RWPE2 (cell line): ENCODE measurements at places on chromosomes 16 and 17.

- DNase-seq = no peak
Observed at GRCh38 chr16:71426069-71426879, 15.6 kb downstream of the TLE7 start.

DNA sequence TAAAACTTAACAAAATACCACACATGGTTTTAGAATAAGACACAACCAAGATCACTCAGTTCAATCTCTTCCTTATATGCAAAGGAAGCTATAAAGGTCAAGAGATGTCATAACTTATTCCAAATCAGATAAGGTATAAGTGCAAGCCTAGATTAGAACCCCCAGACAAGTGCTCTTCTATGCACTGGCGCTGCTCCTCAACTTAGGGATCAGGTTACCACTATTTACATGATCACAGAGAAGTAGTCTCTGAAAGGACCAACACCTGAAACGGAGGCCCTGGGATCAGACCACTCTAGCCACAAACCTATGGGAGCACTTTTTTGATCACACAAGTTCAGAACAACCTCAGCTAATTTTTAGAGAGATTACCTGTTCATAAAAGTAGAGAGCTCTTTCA, 16.6 kb downstream of the COPS3 start:
- DNase-seq = no peak

DNA sequence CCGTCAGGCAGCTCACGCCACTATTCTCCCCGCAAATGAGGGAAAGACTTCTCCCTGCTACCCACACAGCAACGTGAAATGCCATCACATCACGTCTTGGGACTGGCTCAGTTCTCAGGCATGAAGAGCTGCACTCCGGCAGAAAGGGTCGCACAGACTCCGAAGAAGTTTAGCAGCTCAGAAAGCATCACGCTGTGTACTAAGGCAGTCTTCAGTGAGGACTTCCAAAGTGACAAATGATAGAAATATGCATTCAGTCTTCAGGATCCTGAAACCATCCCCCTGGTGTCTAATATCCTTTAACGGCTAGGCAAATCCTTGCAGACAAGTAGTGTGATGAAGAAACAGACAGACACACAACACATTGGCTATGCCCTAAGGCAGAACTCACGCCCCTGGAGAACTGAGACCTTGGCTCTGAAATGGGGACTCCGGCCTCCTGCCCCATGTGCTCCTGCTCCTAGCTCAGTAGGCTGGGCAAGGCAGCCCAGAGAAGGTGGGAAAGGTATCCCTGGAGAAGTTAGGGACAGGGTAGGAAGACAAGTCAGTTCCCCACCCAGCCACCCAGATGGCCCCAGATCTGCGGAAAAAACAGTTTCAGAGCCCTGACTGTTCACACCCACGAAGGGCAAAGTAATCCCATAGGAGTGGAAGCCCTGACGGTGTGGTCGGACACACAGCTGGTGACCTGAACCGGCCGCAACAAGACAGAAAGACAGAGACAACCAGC, 1.6 kb downstream of the XYLT1 start:
- DNase-seq = no peak

GRCh38 chr16:67112591-67113399, 3.1 kb downstream of the PHAF1 start:
- no peak for DNase-seq

GRCh38 chr17:17087424-17088015, 45.3 kb downstream of the MPRIP start:
- peak; percentile 41 for DNase-seq

DNA sequence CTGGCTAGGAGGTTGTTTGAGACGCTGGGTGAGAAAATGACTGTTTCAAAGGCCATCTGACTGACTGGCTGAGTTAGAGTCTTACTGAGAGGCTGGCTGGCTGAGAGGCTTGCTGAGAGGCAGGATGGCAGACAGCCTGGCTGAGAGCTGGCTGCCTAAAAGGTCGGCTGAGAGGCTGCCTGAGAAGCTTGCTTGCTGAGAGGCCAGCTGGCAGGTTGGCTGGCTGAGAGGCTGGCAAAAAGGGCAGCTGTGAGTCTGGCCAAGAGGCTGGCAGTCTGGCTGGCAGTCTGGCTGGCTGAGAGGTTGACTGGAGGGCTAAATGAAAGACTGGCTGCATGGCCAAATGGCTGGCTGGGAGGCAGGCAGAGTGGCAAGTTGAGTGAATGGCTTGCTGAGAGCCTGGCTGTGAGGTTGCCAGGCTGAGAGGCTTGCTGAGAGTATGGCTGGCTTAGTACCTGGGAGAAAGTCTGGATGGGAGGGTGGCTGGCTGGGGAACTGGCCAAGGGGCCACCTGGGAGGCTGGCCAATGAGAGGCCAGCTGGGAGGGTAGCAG, 35.3 kb upstream of the ACSM2B start:
- DNase-seq = no peak

DNA sequence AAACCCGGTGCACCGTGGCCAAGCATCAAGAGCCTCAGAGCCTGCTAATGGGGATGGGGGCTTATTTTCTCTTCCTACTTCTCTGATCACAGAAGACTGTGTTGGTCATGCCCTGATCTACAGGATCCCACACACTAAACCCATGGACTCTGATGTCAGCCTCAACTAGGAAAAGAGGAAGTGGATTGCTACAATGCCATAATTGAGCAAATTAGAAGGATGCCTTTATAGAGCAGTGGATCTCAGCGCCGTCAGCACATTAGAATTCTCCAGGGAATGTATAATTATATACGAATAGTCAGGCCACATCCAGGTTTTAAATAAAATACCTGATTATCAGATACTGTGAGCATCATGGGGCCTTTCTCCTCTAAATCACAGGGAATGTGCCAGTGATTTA, 64.8 kb downstream of the VAT1L start:
- DNase-seq = no peak

DNA sequence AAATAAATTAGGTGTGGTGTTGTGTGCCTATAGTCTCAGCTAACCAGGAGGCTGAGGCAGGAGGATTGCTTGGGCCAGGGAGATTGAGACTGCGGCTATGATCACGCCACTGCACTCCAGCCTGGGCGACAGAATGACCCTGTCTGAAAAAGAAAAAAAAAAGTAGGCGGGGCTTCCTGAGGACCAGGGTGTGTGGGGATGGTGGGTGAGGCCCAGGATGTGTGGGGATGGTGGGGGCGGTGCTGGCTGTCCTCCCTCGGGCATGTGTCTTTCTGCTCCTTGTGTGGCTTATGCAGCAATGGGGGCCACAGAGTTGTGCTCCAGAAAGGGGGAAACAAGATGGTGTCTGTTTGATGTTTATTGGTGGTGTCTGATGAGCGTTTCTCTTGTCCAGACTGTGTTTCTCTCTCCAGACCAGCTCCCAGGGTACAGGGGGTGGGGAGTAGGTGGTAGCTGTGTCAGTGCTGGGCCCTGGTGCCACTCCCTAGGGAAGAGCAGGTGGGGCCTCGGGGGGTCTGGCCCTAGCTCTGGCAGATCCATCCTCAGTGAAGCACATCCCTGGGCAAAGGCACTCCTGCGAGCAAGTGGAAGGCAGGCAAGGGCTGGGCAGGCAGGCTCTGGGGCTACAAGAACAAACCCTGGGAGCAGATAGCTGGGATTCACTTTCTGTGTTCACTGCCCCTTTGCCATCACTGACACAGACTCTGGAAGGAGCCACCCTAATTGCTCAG, 2.3 kb downstream of the LCAT start:
- DNase-seq = no peak

DNA sequence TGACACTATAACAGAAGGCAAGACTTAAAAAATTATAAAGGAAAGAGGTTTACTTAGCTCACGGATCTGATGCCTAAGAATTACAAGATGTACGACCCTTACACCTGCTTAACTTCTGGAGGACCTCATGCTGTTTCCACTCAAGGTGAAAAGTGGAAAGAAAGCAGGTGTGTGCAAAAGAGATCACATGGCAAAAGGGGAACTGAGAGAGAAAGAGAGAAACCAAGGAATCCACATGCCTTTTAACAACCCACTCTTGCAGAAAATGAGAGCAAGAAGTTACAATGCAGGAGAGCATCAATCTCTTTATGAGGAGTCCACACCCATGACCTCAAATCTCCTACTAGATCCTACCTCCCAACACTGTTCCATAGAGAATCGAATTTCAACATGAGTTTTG, 2382.2 kb downstream of the TP53TG3F start:
- no peak for DNase-seq

DNA sequence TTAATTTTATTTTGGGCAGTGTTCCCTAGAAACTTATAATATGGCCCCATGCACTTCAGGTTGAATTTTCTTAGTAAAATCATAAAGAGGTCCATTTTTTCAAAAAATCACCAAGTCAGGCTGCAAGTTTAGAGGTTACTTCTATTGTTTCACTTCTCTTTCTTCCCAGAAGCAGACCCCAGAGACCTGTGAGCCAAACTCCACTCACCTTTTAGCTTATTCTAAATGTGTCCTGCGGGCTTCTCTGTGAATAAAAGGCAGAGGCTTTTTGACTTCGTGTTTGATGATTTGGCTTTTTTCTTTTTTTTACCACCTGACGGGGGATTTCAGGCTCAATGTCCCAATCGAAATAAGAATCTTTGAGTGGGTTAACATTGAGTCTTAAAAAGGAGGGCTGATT, 7.4 kb downstream of the PRKCB start:
- DNase-seq = no peak

- DNase-seq = no peak
Observed at GRCh38 chr17:48514477-48514876, 16.3 kb downstream of the HOXB1 start.

DNA sequence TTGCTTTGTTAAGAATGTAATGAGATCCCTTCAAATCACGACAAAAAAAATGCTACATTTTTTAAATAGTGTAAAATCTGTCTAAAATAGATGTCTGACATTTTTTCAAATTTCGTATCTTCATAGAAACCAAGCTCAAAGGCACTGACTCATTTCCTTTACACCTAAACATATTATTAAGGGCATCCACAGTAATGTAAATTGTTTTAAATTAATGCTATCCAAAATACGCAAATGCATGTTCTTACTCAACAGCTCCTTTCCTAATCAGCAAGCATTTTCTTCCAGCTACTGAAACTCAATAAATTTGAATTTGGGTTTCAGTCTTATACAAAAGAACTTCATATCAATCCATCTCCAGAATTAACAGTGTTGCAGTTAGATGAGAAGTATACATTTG, 4.3 kb downstream of the C16orf87 start:
- no peak for DNase-seq

GRCh38 chr17:32927201-32927723, 691 bp upstream of the TMEM98 start:
- no peak for DNase-seq

DNA sequence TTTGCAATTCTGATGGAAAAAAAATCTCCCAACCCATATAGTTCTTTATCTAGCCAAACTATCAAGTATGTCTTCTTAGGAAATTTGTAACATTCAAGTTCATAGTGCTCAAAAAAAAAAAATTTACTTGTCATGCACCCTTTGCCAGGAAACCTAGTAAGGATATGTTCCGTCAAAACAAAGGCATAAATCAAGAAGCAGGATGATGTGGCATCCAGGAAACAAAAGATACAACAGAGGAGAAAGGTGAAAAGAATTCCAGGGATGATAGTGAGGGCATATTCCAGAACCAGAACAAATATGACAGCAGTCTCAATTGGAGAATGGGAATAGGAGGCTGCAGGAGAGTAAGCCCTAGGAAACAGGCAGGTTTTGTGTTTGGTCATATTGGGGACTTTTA, 104.6 kb downstream of the SPAG9 start:
- DNase-seq = no peak

GRCh38 chr16:85495823-85496538, 117.1 kb upstream of the GSE1 start:
- no peak for DNase-seq

DNA sequence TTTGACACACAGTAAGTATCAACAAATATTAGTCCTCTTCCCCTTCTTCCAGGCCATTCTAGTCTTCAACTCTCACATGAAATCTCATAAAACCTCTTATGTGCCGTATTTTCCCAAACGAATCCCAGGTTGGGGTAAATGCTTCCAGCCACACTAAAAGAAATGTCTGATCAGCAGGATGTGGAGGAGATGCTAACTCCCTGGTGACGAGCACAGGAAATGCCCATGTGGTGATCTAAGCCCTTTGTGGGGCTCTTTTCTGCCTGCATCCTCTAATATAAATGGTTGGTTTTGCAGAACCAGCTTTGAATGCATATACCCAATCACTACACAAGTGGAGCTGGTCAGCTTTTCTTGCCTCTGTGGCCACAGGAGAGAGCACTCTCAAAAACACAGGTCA, 498.2 kb upstream of the ERCC4 start:
- DNase-seq = no peak

- DNase-seq = no peak
Observed at GRCh38 chr16:500709-501108, 26.8 kb upstream of the CAPN15 start.

DNA sequence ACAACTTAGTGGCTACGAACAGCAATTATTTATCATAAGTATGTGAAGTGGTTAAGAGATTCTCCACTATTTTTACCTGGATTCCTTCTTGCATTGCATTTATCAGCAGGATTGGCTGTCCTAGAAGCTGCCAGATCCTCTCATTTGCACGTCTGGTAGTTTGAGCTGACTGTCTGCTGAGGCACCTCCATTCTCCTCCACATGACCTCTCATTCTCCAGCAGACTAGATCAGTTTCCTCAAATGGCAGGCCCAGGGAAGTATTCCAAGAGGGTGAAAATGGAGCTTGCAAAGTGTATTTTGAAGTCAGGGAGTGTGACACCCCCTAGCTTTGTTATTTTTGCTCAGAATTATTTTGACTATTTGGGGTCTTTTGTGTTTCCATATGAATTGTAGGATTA, 870.1 kb downstream of the CDH11 start:
- DNase-seq = no peak

GRCh38 chr16:65967376-65967775, 399.1 kb upstream of the CDH5 start:
- no peak for DNase-seq

GRCh38 chr17:57466521-57466920, 210.2 kb downstream of the MSI2 start:
- DNase-seq = no peak

GRCh38 chr17:42670789-42671657, 5.8 kb downstream of the PLEKHH3 start:
- DNase-seq = no peak

DNA sequence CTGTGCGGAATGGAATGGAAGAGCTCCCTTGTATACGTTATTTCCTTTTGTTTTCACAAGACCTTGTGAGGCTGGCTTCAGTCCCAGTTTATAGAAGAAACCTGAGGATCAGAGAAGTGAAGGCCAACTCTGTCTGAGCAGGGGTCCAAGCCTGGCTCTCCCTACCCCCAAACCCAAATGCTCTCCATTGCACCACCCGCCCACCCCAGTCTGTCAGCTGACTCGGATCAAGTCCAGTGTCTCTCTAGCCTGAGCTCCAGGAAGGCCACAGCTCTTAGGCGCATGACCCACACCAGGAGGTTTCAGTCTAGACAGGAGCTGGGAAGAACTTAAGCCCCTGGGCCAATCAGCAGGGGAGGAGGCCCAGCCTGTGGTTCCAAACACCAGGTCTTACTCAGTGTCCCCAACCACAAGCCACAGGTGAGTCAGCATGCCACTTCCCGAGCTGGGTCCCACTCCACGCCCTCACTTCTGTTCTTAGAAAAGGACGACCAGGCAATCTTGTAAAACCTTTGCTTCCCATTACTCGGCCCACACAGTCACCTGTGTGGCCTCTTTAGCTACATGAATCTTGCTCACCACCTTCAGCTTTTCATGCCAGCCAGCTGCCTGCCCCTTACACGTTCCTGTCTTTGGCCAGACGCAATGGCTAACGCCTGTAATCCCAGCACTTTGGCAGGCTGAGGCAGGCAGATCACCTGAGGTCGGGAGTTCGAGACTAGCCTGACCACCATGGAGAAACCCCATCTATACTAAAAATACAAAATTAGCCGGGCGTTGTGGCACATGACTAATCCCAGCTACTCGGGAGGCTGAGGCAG, 27.8 kb downstream of the TK2 start:
- DNase-seq = no peak

- no peak for DNase-seq
Observed at GRCh38 chr16:26530584-26531289, 536.0 kb upstream of the C16orf82 start.
